Stomach (tissue), 19 donors: ENCODE measurements at places on chromosomes 7 and 10.

- no peaks in the 10 kb centered on the region for H3K36me3 ChIP-seq
- no peaks in the 10 kb centered on the region for H3K4me1 ChIP-seq
- H3K27me3 ChIP-seq: no peaks in the 10 kb centered on the region
- DNase-seq: no peak
- no peak overlapping the region for H3K27ac ChIP-seq
These were observed 644.6 kb downstream of the AUTS2 start for GRCh38 chr7:70242826-70243225.

- H3K4me3 ChIP-seq: no peak overlapping the region
- H3K36me3 ChIP-seq: no peaks in the 10 kb centered on the region
- no peak for DNase-seq
- H3K4me1 ChIP-seq: no peaks in the 10 kb centered on the region
These were observed 185.9 kb downstream of the DPY19L1 start for GRCh38 chr7:34851431-34851830.

GRCh38 chr10:127854769-127855590 is 37.8 kb downstream of the CLRN3 start:
- H3K27me3 ChIP-seq: peaks cover 4% of the 10 kb centered on the region
- H3K36me3 ChIP-seq: no peaks in the 10 kb centered on the region
- no peak overlapping the region for H3K4me3 ChIP-seq
- no peak for DNase-seq

GRCh38 chr7:79502151-79502550 is 48.7 kb upstream of the MAGI2 start:
- DNase-seq: no peak
- no peaks in the 10 kb centered on the region for H3K36me3 ChIP-seq
- H3K27me3 ChIP-seq: no peaks in the 10 kb centered on the region
- H3K27ac ChIP-seq: no peak overlapping the region
- no peaks in the 10 kb centered on the region for H3K4me1 ChIP-seq
- no peak overlapping the region for H3K4me3 ChIP-seq

GRCh38 chr7:34320926-34321661 is 336.9 kb upstream of the NPSR1 start:
- H3K36me3 ChIP-seq: no peaks in the 10 kb centered on the region
- DNase-seq: peak; percentile 59
- H3K4me1 ChIP-seq: peaks cover 4% of the 10 kb centered on the region
- peaks cover 9% of the 10 kb centered on the region for H3K27me3 ChIP-seq
- H3K4me3 ChIP-seq: peak overlapping the region; percentile 19

DNA sequence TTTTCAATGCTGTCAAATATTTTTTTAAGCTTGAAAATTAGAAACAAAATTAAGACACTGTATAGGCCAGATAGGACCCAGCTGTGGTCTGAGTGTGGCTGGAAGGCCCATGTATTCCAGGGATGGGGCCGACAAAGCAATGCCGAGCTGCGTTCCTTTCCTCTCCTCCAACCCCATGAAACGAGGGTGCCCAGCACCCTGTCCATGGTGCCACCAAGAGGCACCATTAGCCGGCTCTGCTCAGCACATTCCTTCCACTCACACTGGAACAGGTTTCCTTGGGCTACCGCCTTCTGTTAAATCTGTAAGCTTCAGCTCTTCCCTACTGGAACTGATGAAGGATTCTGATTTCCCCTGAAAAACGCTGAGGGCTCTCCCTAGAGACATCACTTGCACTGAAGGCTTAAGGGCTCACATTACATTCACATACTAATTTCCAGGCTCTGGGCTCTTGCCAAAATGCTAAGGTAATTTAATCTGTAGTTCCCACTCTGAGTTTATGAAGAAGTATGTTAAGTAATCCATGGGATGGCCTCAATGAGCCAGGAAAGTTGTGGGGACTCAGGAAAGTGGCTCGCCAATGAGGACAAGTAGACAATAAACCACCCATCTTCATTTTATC is 73.7 kb upstream of the CAMK2B start:
- peaks cover 11% of the 10 kb centered on the region for H3K4me1 ChIP-seq
- no peak for DNase-seq
- H3K27ac ChIP-seq: no peak overlapping the region
- peaks cover 21% of the 10 kb centered on the region for H3K36me3 ChIP-seq

GRCh38 chr7:48109848-48110663 is 21.0 kb downstream of the UPP1 start:
- H3K27me3 ChIP-seq: no peaks in the 10 kb centered on the region
- H3K27ac ChIP-seq: no peak overlapping the region
- H3K36me3 ChIP-seq: peaks cover 42% of the 10 kb centered on the region
- no peaks in the 10 kb centered on the region for H3K4me1 ChIP-seq

GRCh38 chr7:25216837-25217236 is 11.4 kb downstream of the NPVF start:
- H3K4me3 ChIP-seq: no peak overlapping the region
- no peaks in the 10 kb centered on the region for H3K36me3 ChIP-seq
- no peak overlapping the region for H3K27ac ChIP-seq
- DNase-seq: peak; percentile 82
- no peaks in the 10 kb centered on the region for H3K4me1 ChIP-seq
- H3K27me3 ChIP-seq: peaks cover 2% of the 10 kb centered on the region

- H3K36me3 ChIP-seq: peaks cover 7% of the 10 kb centered on the region
- no peak overlapping the region for H3K4me3 ChIP-seq
- H3K4me1 ChIP-seq: peaks cover 5% of the 10 kb centered on the region
- no peak for DNase-seq
- H3K27me3 ChIP-seq: no peaks in the 10 kb centered on the region
These were observed 28.6 kb downstream of the RABGEF1 start for GRCh38 chr7:66768865-66769832.

- no peak overlapping the region for H3K4me3 ChIP-seq
- peak; percentile 0 for DNase-seq
- H3K27ac ChIP-seq: no peak overlapping the region
- H3K4me1 ChIP-seq: peaks cover 29% of the 10 kb centered on the region
- peaks cover 81% of the 10 kb centered on the region for H3K36me3 ChIP-seq
These were observed 42.2 kb downstream of the XPNPEP1 start for GRCh38 chr10:109880886-109881768.

DNA sequence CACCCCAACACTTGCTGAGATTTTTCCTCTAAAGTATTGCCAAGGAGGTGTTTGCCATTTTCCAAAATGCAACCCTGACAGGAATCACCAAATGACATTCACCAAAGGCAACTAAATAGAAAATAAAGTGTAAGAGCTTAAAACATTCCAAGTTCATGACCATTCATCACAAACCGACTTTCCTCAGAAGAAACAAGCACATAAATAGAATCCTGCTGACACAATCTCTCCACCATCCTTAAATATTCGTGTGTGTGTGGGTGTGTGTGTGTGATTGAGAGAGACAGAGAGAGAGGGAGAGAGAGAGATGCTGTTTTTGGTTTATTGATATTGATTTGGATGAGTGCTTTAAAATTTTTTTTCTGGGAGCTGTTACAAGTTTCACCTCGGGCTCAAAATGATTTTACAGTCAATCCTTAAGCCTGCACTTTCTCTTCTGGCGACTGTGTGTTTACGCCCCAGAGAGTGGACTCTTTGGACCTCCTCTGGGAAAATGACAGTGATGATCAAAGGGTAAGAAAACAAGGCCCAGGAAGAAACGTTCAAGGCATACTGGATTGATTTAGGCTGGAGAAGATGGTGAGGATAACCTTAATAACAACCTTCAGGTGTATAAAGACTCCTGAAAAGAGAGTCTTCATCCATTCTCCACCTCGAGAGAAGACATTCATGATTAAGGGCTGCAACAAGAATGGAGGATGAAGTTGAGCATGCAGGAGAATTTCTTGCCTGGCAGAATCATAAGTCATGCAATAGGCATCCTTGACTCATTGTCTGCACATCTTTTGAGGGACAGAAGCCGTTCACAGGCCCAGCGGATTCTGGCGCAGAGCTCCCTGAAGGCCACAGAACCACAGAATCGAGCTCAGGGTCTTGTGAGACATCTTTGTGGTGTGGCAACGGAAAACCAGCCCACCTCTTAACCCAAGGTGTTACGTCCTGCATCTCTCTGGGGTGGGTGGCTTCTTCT is 104.4 kb upstream of the FGFR2 start:
- no peak overlapping the region for H3K27ac ChIP-seq
- H3K4me1 ChIP-seq: no peaks in the 10 kb centered on the region

DNA sequence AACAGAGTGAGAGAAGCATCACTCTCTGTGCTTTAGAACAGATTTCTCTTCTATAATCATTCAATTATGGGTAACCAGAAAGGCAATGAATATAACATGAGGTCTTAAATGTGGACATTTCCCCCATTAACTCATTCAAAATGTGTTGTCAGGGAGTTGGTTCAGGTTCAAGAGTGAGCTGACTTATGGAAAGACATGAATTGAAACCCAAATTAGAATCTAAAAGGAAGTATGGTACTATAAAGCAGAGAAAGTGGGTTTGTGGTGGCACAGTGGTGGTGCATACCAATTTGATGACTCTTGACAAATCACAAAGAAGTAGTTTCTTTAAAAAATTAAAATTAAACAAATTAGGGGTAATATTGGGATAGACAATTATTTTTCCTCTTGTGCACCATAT is 114.6 kb upstream of the MEOX2 start:
- H3K27ac ChIP-seq: no peak overlapping the region
- no peaks in the 10 kb centered on the region for H3K36me3 ChIP-seq
- H3K4me3 ChIP-seq: no peak overlapping the region
- no peak for DNase-seq
- no peaks in the 10 kb centered on the region for H3K4me1 ChIP-seq

DNA sequence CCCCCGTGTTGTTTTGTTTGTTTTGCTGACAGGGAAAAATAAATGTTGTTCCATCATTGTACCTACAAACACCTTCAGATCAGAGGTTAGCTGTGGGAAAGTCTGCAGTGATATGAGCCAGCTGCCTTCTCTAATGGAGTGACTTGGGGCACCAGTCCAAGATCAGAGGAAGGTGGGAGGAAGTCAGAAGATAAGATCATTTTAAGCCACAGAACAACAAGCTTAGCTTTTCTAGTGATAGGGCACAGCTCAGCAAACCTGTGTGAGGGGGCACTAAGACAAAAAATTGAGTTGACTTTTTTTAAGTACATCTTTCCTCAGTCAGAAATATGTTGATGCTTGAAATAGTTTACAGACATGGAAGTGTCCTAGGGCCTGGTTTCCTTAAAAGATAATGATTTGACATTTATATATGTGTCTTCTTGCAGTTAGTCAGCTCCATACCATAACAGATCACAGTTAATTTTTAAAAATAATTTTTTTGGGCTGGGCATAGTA is 240.3 kb upstream of the KAT6B start:
- DNase-seq: no peak
- no peaks in the 10 kb centered on the region for H3K36me3 ChIP-seq
- H3K4me1 ChIP-seq: peaks cover 10% of the 10 kb centered on the region
- H3K27me3 ChIP-seq: no peaks in the 10 kb centered on the region

DNA sequence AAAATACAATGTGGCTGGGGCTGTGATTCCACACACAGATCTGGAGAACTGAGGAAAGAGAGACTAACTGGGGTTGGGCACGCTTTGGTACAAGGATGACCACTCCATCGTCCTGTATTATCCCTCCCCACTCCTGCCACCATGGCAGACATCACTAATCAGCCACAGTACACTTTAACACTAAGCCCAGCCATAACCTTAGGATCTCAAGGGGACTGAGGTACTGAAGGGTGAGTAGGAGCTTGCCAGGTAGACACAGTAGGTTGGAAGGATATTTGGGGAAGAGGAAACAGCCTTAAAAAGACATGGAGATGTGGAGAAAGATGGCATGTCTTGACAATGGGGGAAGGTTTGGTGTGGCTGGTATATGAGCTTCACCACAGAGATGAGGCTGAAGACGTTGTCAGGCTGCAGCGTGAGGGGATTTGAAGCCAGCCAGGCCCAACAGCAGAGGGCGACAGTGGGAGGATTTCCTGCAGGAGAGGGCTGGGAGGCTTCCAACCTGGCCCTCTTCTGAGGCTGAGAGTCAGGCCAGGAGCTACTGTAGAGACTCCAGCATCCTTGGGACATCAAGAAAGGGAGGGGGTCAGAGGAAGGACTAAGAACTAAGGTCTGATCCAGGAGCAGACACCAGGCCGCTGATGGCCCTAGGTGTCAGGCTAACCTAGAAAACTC is 58.6 kb upstream of the COL13A1 start:
- no peaks in the 10 kb centered on the region for H3K36me3 ChIP-seq
- DNase-seq: no peak
- H3K4me1 ChIP-seq: no peaks in the 10 kb centered on the region
- H3K27ac ChIP-seq: no peak overlapping the region

DNA sequence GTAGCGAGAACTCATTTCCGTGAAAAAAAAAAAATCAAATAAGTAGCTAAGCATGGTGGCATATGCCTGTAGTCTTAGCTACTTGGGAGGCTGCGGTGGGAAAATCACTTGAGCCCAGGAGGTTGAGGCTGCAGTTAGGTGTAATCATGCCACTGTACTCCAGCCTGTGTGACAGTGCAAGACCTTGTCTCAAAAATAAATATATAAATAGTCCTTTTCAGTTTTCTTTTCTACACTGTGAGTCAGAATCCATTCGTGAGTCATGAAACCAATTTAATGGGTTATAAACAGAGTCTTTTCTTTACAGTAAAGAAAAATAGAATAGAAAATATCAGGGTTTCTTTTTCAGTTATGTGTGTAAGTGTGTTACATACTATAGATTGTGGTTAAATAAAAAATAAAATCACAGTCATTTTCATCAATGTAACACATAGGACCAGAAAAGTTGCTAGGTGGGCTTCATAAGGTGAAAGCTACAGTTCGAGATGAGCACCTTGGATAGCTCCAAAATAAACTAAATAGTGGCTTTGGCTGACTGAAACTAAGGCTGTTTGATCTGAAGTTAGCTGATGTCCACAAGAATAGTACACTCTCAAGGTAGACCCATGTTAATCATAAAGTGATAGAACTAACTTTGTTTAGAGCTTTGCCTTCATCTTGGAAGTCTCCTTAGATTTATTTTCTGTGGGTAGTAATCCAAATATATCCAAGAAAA is 781.1 kb downstream of the GATA3 start:
- H3K4me1 ChIP-seq: no peaks in the 10 kb centered on the region
- no peaks in the 10 kb centered on the region for H3K27me3 ChIP-seq
- H3K4me3 ChIP-seq: no peak overlapping the region
- H3K36me3 ChIP-seq: no peaks in the 10 kb centered on the region
- H3K27ac ChIP-seq: no peak overlapping the region

GRCh38 chr7:135536150-135536549 is 21.6 kb upstream of the NUP205 start:
- H3K4me1 ChIP-seq: no peaks in the 10 kb centered on the region
- H3K27me3 ChIP-seq: no peaks in the 10 kb centered on the region
- no peak for DNase-seq
- no peak overlapping the region for H3K4me3 ChIP-seq

DNA sequence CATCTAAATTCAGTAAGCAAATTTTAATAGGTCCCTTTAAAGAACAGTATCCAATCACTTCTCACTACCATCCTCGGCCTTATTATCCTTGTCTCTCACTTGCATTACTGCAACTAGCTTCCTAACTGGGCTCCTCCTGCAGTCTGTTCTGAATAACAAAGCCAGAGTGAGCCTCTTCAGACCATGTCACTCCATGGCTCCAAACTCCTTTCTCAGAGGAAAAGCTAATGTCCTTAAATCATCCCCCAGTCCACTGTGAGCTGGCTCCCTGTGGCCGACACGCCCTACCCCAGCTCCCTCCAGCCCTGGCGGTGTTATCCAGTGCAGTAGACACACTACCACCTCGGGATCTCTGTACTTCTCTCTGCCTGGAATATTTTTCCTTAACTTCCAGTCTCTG is 80.0 kb downstream of the EPC1 start:
- no peak for DNase-seq
- no peaks in the 10 kb centered on the region for H3K4me1 ChIP-seq
- H3K4me3 ChIP-seq: no peak overlapping the region
- H3K27ac ChIP-seq: no peak overlapping the region
